Stomach (tissue), 19 donors: ENCODE measurements at places on chromosomes 1 and 21. TPM values are rescaled to one million over a fixed set of nuclear protein-coding genes. Genes with fewer than 3 reads are reported as not detected.

DNA sequence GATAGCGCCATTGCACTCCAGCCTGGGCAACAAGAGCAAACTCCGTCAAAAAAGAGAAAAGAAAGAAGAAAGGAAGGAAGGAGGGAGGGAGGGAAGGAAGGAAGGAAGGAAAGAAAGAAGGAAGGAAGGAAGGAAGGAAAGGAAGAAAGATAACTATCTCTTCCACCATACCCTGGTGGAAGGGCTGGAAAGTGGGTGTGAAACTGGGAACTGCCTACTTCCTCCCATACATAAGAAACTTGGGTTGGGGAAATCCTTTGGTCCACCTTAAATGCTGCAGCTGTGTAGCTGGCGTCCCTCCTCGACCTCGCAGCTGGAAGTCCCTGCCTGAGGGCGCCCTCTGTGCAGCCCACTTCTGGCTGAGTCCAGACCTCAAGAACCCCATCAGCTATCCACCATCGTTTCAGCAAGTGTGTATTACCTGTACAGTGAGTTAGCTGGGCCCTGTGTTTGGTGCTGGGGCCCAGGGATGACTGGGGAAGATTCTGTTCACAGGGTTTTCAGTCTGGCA, 4.6 kb upstream of the FAM167B start:
- no peak for DNase-seq
- peak overlapping the region; percentile 83 for H3K27ac ChIP-seq
- H3K4me3 ChIP-seq, result no peak overlapping the region
- H3K36me3 ChIP-seq, result no peaks in the 10 kb centered on the region

DNA sequence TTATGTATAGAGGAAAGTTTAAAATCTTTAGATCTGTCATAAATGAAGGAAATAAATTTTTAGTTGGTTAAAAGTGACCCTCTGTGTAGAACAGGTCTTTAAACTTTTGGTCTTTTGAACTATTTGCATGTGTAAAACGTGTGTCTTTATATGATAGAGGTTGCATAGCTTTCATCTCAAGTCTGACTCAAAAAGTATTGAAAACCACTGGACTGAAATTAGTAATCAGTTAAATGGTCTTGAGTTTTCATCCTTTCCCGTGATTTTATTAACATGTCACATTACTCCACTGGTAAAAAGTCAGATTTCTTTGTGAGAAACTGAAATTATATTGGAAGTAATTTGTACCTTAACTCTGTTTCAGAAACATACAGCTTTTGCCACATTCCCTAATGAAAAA, 1.8 kb downstream of the RNPC3 start:
- DNase-seq, result no peak
- no peak overlapping the region for H3K4me3 ChIP-seq
- H3K27me3 ChIP-seq, result no peaks in the 10 kb centered on the region
- H3K27ac ChIP-seq, result no peak overlapping the region
- H3K36me3 ChIP-seq, result peaks cover 13% of the 10 kb centered on the region

TRPM2 gene
- total RNA-seq, result 3.5 TPM

- no peak overlapping the region for H3K27ac ChIP-seq
- H3K4me3 ChIP-seq, result no peak overlapping the region
- no peaks in the 10 kb centered on the region for H3K4me1 ChIP-seq
- H3K36me3 ChIP-seq, result no peaks in the 10 kb centered on the region
Observed at GRCh38 chr1:246450611-246451251, 56.3 kb downstream of the SMYD3 start.

CYP4A11 gene
- total RNA-seq, result not detected

DNA sequence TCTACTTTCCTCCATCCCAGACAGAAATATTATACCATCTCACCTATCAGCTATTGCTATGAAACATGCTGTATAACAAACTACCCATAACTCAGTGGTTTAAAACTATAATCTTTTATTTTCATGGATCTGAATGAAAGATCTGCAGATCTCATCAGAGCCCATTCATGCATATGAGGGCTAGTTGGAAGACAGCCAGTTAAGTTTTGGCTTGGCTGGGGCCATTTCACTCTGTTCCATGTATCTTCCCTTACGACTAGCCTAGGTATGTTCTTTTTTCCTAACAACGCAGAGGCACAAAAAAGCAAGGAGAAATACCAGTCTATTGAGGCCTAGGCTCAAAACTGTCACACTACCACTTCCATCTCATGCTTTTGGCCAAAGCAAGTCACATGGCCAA, 28.1 kb upstream of the RGS1 start:
- H3K4me3 ChIP-seq, result no peak overlapping the region
- no peak overlapping the region for H3K27ac ChIP-seq
- peaks cover 16% of the 10 kb centered on the region for H3K4me1 ChIP-seq

GRCh38 chr1:108512239-108513043, 47.5 kb upstream of the EEIG2 start:
- no peak overlapping the region for H3K27ac ChIP-seq
- H3K36me3 ChIP-seq, result no peaks in the 10 kb centered on the region
- H3K27me3 ChIP-seq, result peaks cover 6% of the 10 kb centered on the region
- no peak overlapping the region for H3K4me3 ChIP-seq
- DNase-seq, result peak; percentile 65

DNA sequence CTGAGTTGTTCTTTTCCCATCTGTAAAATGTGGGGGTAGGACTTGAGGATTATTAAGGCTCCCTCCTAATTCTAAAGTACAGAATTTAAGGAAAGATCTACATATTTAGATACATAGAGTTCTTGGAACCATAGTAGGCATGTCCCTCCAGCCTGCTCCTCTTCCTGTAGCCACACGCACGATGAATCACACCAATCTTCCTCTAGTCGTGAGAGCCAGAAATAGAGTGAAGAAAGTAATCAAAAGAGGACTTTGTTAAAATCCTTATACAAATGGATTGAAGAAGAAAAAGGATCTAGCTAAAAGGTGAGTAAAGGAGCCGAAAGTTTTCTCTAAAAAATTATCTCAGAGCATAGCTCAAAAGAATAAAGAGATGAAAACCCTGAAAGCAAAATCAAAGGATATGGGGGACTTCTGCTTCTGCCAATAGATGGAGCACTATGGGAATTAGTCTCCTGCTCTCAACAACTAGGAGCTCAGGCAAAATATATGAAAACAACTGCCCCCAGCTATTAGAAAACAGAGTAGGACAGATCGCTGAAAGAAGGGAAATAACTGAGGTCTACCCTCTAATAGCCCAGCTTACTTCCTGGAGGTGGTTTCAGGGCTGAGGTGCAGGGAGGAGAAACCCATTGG, 8.5 kb downstream of the C1orf141 start:
- DNase-seq, result no peak
- no peak overlapping the region for H3K27ac ChIP-seq
- no peaks in the 10 kb centered on the region for H3K27me3 ChIP-seq
- H3K4me3 ChIP-seq, result no peak overlapping the region
